NCI-H460 (cell line): ENCODE measurements at places on chromosomes 4 and X. TPM values are rescaled to one million over a fixed set of nuclear protein-coding genes. Genes with fewer than 3 reads are reported as not detected.

Gene SYN1
- total RNA-seq = 0.14 TPM in 1 of 2 replicates, not detected in the other

Gene FGFBP2
- not detected in 2 replicates for total RNA-seq

DNA sequence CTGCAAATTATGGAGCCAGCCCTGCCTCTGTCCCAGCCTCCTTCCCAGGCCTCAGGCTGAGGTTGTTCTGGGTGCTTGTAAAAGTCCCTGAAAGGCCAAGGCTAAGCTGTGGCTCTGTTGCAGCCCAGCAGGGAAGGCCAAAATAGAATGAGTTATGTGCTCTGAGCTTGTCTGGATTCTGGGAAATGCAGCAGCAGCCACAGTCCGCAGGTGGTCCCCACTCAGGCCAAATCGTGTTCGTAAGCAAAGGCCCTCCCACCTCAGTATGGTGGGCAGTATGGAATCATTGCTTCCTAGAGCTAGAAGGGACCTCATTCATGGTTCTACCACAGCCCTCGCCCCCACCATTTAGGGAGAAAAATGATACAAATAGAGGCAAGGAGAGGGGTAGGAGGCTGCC, 4.7 kb upstream of the TCEAL1 start:
- no peak for DNase-seq

- DNase-seq = no peak
Measured at GRCh38 chrX:154305541-154306205, 10.1 kb downstream of the TKTL1 start.

- no peak for DNase-seq
Measured at GRCh38 chr4:62288808-62289541, 1088.8 kb downstream of the ADGRL3 start.

DNA sequence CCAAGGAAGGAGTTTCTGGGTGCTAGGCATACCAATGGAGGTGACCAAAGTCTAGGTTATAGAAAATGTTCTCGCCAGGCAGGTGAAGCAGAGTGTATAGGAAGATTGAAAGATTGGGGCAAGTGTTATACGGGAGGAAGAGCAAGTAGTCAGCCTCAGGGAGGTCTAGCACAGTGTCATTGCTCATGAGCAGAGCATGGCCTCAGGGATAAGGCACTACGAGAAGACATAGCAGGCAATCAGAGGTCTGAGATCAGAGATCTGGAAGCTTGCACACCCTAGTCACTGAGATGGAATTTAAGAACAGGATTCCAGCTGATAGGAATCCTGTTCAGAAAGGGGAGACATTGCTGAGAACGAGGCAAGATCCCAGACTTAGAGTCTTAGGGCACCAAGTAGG, 350.0 kb upstream of the CASK start:
- DNase-seq = no peak
